ENCODE measurements at places on chromosomes 1 and 21.

GRCh38 chr1:172141341-172141881 lies 279.1 kb upstream of the C1orf105 start:
- no peak for DNase-seq

- no peak for DNase-seq
Measured at GRCh38 chr1:114269539-114269938, 115.9 kb upstream of the SYT6 start.

- DNase-seq: no peak
Measured at GRCh38 chr1:245334827-245335490, 180.2 kb downstream of the KIF26B start.

GRCh38 chr1:56437959-56438358 lies 141.4 kb downstream of the PLPP3 start:
- DNase-seq: no peak

DNA sequence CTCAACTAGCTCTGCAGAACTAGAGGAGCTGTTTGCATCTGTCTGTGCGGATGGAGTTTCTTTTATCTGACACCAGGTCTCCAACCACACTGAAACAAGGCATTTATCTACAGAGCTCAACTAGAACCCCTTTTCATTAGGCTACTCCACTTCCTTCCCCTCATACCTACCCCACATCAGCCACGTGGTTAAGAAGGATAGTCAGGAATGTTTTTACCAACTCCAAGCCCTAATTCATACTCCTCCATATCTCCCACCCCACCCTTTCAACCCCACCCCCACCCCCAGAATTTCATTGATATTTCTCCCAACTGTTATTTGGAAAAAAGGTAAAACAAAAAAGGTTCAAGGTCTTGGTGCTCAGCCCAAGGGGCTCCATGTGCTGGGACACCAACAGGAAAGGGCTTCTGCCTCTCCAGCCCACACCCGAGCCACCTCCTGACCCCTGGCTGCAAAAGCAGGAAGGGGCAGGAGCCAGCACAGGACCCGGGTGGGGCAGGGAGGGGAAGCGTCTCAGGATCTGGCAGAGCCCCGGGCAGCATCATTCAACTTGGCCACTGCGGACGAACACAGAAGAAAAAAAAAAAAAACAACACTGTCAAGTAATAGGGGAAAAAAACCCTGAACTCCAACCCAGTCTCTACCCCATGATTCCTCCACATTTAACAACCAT lies 7.0 kb downstream of the ENSA start:
- no peak for DNase-seq

DNA sequence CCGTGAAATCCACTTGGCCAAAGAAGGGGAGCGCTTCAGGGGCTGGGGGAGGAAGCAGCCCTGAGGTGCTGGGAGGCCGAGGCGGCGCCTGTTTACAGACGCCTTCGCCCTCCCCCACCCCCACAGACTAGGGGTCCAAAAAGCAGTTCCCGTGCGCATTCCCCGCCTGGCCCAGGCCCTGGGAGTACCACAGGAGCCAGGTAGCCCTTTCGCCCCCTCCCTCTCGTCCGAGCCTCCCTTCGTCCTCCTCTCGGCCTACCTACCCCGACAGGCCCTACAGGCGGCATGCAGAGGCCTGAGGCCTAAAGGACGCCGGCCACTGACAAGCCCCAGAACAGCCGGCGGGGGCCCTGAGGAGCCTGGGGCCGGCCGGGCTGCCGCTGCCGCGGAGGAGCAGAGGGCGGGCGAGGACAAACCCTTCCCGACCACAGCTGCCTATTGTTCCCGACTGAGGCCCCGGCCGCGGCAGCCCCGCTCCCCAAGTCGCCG lies 522 bp downstream of the RC3H1 start:
- DNase-seq: peak; percentile 14

DNA sequence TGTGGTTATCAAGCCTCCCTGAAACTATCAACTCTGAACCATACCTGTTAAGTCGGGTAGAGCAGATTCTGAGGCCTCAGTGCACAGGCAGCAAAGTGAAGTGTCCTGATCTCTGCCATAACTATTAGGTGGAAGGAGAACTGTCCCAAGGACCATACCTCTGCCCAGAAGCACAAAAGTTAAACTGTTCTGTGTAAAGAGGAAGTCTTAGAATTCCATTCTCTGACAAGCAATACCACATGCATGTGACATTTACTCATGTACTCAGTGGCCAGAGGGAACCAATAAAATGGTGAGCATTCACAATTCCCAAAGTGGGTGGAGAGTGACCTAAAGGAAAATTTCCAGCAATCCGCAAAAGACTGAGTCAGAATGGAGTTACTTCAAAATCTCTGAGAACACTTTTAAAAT lies 61.0 kb downstream of the TOR3A start:
- DNase-seq: no peak

- DNase-seq: no peak
Measured at GRCh38 chr1:211114446-211114845, 19.5 kb downstream of the KCNH1 start.

GRCh38 chr1:201632364-201632952 lies 93.5 kb downstream of the NAV1 start:
- DNase-seq: no peak

Measured in CD4-positive, alpha-beta T cell treated with Interleukin-15 for 4 hours (primary cell).